ENCODE measurements at places on chromosomes 1 and 21.

GRCh38 chr1:110364221-110364620 is 25.0 kb downstream of the RBM15 start:
- DNase-seq = no peak

GRCh38 chr1:20717452-20718342 is at the start of gene KIF17:
KIF17 (minus strand) TSS chr1:20718007; CDS start chr1:20717706, 301 bp downstream.
- DNase-seq = peak; percentile 59

DNA sequence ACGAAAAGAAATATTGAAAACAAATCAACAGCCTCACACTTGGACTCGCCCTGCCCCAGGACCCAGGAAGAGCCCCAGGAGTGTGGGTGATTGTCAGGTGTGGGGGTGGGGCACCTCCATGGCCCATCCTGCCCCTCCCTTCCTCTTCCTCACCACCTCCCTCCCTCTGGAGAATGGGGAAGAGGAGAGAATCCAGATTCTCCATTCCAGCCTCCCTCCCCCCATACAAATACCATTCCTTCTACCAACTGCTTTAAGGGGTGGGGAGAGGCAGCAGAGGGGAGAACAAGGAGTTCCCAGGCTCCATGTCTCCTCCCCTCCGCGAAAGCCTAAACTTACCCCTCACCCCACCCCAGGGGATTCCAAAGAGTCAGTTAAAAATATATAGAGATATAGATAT is 36.7 kb downstream of the MEF2D start:
- DNase-seq = no peak

DNA sequence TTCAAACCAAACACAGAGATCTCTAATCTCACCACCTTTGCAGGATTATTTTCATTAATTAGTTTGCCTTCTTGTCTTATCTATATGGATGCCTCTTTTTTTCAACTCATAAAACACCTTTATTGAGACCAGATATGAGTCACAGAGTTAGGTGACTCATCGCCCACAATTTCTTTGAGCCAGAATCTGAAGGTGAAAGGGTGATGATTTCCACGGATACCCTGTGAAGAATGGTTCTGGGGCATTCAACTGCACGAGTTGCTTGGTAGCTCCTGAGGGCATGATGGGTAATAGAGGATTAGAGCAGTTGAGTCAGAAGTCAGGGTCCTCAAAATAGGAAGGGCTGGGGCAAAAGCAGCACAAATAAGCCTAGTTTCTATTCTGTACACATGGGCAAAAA is 128.2 kb downstream of the TBX19 start:
- no peak for DNase-seq

DNA sequence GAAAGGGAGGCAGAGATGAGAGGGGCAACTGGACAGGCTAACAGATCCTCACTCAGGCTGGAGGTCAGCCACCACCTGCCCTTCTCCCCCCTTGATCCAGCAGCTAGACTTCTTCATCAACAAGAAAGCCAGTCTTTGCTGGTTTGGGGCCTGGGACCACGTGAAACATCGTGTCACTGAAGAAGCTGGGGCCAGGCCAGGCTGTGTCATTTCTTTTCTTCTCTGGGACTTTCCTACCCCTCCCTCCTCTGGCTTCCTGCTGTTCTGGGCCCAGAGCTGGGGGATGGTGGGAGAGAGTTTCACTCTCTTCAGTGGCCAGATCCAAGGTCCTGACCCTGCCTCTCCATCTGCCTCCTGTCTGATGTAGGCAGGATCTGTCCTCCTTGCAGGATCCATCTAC is 18.1 kb upstream of the SLC26A9 start:
- DNase-seq = no peak

GRCh38 chr1:162204823-162205155 is 135.3 kb downstream of the NOS1AP start:
- DNase-seq = no peak

DNA sequence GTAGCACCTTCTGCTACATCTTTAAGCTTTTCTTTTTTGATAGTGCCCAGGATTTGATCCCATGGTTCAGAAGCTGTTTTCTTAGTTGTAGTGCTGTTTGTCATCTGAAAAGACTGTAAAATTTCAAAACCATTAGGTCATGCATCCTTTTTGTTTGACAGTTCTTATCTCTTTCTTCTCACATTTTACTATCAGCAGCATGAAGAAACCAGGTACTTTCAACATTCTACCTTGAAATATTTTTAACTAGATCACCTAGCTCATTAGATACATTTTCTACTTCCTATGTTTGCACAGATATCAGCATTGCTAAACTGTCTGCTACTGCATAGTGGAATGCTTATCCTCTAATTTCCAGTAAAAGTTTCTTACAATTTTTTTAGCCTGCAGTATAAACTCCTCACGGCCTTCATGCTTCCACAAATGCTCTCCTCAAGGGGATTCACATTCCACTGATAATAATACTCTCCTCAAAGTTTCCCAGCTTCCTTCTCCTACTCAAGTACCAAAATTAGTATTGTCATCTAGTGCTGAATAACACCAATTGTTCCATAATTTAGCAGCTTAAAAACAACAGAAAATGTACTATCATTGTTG is 243.9 kb upstream of the ZRANB2 start:
- DNase-seq = no peak

- DNase-seq = no peak
Observed at GRCh38 chr1:8155528-8156186, 129.5 kb upstream of the ERRFI1 start.

DNA sequence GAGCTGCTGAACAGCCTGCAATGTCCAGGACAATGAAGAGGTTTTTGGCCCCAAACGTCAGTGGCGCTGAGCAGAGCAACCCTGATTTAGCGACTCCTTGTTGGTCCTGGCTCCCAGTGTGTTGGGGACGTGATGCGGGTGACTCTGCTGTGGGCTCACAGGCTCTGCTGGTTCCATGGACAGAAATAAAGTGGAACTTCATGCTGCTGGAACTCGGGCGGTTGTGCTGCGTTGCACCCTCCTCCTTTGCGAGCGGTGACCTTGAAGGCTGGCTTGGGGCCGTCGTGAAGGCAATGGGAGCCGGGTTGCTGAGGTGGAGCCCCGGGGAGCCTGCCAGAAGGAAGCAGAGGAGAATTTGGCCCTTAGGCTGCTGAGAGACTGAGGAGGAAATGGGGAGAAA is 122.6 kb upstream of the C1orf174 start:
- DNase-seq = no peak
